ENCODE measurements at places on chromosomes 11 and 22. TPM values are rescaled to one million over a fixed set of nuclear protein-coding genes. Genes with fewer than 3 reads are reported as not detected.

- H3K27ac ChIP-seq = no peak overlapping the region
- no peak overlapping the region for H3K4me3 ChIP-seq
- DNase-seq = no peak
- H3K27me3 ChIP-seq = no peaks in the 10 kb centered on the region
- no peaks in the 10 kb centered on the region for H3K36me3 ChIP-seq
Measured at GRCh38 chr11:92026664-92027063, 198.0 kb upstream of the FAT3 start.

GRCh38 chr22:41779929-41780505 is 20.5 kb upstream of the CCDC134 start:
- H3K36me3 ChIP-seq = no peaks in the 10 kb centered on the region
- peak overlapping the region; percentile 99 for H3K27ac ChIP-seq
- no peaks in the 10 kb centered on the region for H3K27me3 ChIP-seq
- H3K4me1 ChIP-seq = peaks cover 39% of the 10 kb centered on the region
- peak; percentile 35 for DNase-seq
- H3K4me3 ChIP-seq = peak overlapping the region; percentile 81

DNA sequence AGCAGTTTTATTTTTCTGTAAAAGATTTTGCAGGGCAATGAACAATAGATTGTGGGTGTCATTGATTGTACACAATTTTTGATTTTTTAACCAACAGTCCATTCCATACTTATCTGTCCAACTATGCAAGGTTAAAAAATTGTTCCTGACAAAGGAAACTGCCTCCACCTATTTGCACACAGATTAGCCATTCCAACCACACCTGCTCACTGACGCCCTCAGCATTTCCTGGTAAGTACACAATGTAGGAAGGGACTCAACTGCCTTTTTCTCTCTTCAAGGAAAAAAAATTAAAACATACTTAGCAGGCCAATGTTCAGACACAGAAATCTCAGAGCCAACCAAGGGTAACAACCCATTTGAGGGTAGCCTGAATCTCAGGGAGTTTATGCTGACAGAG is 4.3 kb upstream of the FUT4 start:
- no peaks in the 10 kb centered on the region for H3K36me3 ChIP-seq
- H3K27ac ChIP-seq = no peak overlapping the region

GRCh38 chr11:7597620-7598019 is 75.7 kb downstream of the CYB5R2 start:
- no peak for DNase-seq
- H3K4me1 ChIP-seq = peaks cover 4% of the 10 kb centered on the region
- H3K27me3 ChIP-seq = no peaks in the 10 kb centered on the region
- H3K4me3 ChIP-seq = no peak overlapping the region
- H3K27ac ChIP-seq = no peak overlapping the region

GRCh38 chr22:23389271-23390071 is 190.6 kb downstream of the IGLL1 start:
- no peaks in the 10 kb centered on the region for H3K36me3 ChIP-seq
- no peak for DNase-seq
- H3K27me3 ChIP-seq = peaks cover 2% of the 10 kb centered on the region
- no peak overlapping the region for H3K4me3 ChIP-seq
- H3K4me1 ChIP-seq = no peaks in the 10 kb centered on the region

- no peak overlapping the region for H3K4me3 ChIP-seq
- no peaks in the 10 kb centered on the region for H3K27me3 ChIP-seq
- H3K27ac ChIP-seq = no peak overlapping the region
- no peaks in the 10 kb centered on the region for H3K36me3 ChIP-seq
- peaks cover 7% of the 10 kb centered on the region for H3K4me1 ChIP-seq
Measured at GRCh38 chr11:37506531-37506930, 908.5 kb upstream of the RAG2 start.

GRCh38 chr11:69310351-69310750 is 16.4 kb downstream of the MYEOV start:
- H3K4me1 ChIP-seq = peaks cover 29% of the 10 kb centered on the region
- DNase-seq = no peak
- no peak overlapping the region for H3K4me3 ChIP-seq
- no peak overlapping the region for H3K27ac ChIP-seq

Gene SH3BP1
- total RNA-seq = 122 TPM

Gene TENM4
- not detected for total RNA-seq

- H3K27ac ChIP-seq = no peak overlapping the region
- H3K4me1 ChIP-seq = no peaks in the 10 kb centered on the region
- no peak overlapping the region for H3K4me3 ChIP-seq
- H3K27me3 ChIP-seq = no peaks in the 10 kb centered on the region
Measured at GRCh38 chr11:124638500-124638899, 15.8 kb downstream of the TBRG1 start.

- H3K27ac ChIP-seq = no peak overlapping the region
- no peaks in the 10 kb centered on the region for H3K27me3 ChIP-seq
- no peak for DNase-seq
- H3K4me1 ChIP-seq = peaks cover 15% of the 10 kb centered on the region
- no peak overlapping the region for H3K4me3 ChIP-seq
Measured at GRCh38 chr22:24330636-24331035, 60.0 kb downstream of the SPECC1L start.

Gene APOL4
- 0.18 TPM for total RNA-seq

DNA sequence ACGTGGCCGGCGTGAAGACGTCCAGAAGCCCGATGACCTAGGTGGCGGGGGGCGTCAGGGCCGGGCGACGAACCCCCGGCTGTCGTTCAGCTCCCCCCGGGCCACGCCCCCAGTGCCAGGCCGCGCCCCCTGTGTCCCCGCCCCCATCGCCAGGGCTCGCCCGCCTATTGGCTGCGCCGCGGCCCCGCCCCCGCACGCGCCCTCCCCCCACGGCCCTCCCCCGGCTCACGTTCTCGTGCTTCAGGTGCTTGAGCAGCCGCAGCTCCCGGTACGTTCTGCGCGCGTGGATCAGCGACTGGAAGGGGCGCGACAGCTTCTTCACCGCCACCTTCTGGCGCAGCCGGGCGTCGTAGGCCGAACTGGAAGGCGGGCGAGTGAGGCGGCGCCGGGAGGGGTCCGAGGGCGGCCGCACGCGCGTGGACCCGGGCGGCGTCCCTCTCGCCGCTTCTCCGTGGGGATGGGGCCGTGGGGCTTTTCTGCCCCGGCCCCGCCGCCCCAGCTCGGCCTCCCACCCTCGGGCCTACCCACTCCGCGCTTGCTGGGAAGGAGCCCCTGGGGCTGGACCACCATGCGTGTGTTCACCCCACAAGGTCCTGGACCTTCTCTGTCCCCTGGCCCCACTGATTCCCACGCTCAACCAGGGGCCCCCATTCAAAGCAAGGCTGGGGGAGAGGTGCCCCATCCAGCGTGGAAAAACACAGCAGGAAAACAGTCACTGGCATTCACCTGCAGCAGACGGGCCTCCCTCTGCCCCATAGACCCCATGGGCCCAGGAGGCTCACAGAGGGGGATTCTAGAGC is 2.4 kb downstream of the MAPK11 start:
- no peak overlapping the region for H3K27ac ChIP-seq
- H3K4me3 ChIP-seq = no peak overlapping the region
- H3K4me1 ChIP-seq = peaks cover 8% of the 10 kb centered on the region
- no peaks in the 10 kb centered on the region for H3K36me3 ChIP-seq
- peaks cover 13% of the 10 kb centered on the region for H3K27me3 ChIP-seq
- peak; percentile 54 for DNase-seq

GRCh38 chr11:111582881-111583280 is 19.4 kb upstream of the SIK2 start:
- no peak for DNase-seq
- no peaks in the 10 kb centered on the region for H3K36me3 ChIP-seq
- peaks cover 3% of the 10 kb centered on the region for H3K27me3 ChIP-seq
- no peak overlapping the region for H3K27ac ChIP-seq

Gene POTEH
- total RNA-seq = not detected

DNA sequence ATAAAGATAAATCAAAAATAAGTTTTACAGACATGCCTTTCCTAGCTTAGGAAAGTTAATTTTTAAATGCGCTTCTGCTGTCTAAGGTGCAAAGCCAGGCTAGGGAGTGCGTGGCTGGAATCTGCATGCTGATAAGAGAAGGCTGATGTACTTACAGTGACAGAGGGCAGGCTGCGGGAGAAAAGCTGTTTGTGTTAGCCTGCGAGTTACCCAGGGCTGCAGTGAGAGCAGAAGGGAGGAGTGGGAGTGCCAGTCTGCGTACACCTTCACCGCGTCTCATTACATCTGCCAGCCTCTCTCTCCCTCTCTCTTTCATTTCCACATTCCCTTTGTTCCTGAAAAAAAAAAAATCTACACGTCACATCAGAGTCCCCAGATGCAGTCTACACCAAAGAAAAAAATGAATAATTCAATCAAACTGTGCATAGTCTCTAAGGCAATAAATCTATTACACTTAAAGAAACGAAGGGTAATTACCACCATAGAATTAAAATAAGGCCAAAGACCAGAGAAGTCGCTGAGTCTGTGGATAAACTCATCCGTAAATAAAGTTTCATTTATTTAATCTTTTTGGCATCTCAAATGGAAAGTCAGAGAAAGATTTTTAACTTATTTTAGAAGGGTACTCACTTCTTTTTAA is 126.4 kb upstream of the C11orf58 start:
- H3K4me1 ChIP-seq = peaks cover 16% of the 10 kb centered on the region
- H3K4me3 ChIP-seq = no peak overlapping the region
- DNase-seq = no peak
- no peak overlapping the region for H3K27ac ChIP-seq
- peaks cover 49% of the 10 kb centered on the region for H3K27me3 ChIP-seq
- H3K36me3 ChIP-seq = no peaks in the 10 kb centered on the region

Gene XKR3
- total RNA-seq = not detected

Gene BTG4
- 0.98 TPM for total RNA-seq

- no peak overlapping the region for H3K27ac ChIP-seq
- peaks cover 1% of the 10 kb centered on the region for H3K36me3 ChIP-seq
- DNase-seq = no peak
Measured at GRCh38 chr22:17969701-17970113, 54.7 kb downstream of the MICAL3 start.

DNA sequence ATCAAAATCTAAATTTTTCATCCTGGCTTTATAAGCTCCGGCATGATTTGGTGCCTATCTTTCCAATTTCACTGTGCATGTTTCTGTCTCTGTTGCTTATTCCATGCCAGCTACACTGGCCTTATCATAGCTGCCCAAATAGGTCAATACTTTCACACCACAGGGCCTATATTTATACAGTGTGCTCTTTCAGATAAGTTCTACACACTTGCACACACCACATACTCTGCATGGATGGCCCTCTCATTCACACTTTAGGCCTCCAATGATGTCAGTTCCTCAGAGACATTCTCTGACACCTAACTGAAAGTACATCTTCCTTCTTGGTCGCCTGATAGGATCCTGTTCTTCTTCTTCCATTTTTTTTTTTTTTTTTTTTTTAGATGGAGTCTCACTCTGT is 7.0 kb downstream of the ALG8 start:
- no peaks in the 10 kb centered on the region for H3K27me3 ChIP-seq
- H3K4me1 ChIP-seq = peaks cover 29% of the 10 kb centered on the region
- no peak overlapping the region for H3K4me3 ChIP-seq
- peaks cover 42% of the 10 kb centered on the region for H3K36me3 ChIP-seq
- no peak for DNase-seq

- H3K4me3 ChIP-seq = no peak overlapping the region
- H3K27ac ChIP-seq = no peak overlapping the region
- no peaks in the 10 kb centered on the region for H3K27me3 ChIP-seq
Measured at GRCh38 chr11:68796801-68797200, 44.9 kb downstream of the CPT1A start.
